Gastroesophageal sphincter (tissue), 4 donors: ENCODE measurements at places on chromosomes 4 and X.

- no peak for ATAC-seq
These were observed 15.0 kb downstream of the AGA start for GRCh38 chr4:177427192-177427591.

DNA sequence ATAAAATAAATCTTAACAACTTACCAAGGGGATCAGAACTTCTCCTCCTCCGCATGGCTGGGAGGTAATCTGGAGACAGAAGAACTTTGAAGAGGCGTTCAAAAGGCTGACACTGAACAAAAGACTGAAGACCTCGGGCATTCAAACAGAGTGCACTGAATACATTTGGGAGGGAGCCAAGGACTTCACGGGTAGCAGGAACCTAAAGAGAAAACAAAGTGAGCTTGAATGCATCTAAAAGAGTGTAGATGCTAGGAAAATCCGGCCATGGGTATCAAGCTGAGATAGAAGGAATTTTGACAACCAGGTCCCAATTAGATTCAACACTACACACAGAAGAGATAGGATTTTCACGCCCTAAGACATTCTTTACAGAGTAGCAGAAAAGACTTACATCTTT, 69.6 kb downstream of the HUWE1 start:
- no peak for ATAC-seq

DNA sequence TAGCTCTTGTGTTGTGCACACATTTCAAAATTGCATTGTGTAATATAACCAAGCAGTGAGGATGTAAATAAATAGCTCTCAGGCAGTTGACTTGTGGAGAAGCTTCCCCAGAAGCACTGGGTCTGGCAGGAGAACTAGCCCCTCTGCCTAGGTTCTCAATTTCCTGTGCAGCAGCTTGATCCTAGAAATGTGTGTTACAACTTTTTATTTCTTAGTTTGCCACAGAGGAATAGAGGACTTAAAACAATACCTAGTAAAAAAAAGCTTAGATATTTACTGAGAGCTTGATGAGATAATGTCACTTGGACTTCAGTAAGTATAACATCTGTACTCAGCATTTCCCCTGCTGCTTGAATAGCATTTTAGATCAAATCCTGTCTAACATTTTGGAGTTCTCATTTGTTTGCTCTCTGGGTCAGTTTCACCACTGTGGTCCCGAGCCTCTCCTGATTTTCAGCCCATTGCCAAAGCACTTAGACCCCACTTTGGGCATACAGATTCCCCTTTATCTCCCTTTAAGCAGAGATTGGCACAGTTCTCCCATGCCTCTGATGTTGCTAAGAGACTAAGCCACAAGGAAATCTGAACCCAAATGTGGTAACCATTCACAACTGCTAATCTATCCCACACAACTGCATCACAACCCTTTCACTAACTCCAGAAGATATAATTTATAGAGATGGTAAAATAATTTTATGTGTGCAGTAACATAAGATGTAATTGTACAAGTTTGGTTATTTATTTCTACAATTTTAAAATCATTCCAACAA, 98.2 kb upstream of the NRK start:
- no peak for ATAC-seq

DNA sequence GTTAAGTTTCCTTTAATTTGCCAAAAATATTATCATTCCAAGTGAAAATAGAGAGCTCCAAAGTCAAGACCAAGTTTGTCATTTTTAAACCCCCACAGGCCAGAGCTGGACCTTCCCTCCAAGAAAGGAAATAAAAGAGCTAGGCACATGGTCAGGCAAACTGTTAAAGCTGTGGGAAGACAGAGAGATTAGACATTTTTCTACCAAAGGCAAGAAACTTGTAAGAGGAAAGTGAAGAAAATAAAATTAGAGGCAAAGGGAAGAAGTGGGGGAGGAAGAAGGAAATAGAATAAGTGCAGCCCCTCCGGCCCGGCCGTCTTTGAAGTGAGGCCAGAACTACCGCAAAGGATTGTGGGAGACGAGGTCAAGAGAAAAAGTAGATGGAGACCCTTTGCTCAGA, 47.9 kb upstream of the HAND2 start:
- no peak for ATAC-seq

- ATAC-seq: no peak
These were observed 6.4 kb downstream of the CXCL3 start for GRCh38 chr4:74032064-74032463.

DNA sequence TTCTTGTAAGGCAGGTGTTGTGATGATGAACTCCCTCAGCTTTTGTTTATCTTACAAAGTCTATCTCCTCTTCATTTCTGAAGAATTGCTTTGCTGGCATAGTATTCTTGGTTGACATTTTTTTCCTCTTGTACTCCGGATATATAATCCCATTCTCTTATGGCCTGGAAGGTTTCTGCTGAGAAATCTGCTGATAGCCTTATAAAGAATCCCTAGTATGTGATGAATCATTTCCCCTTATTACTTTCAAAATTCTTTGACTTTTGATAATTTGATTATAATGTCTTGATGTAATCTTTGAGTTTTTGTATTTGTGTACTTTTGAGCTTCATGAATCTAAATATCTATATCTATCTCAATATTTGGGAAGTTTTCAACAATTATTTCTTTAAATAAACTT, 655.3 kb upstream of the MAGEB2 start:
- ATAC-seq: no peak

DNA sequence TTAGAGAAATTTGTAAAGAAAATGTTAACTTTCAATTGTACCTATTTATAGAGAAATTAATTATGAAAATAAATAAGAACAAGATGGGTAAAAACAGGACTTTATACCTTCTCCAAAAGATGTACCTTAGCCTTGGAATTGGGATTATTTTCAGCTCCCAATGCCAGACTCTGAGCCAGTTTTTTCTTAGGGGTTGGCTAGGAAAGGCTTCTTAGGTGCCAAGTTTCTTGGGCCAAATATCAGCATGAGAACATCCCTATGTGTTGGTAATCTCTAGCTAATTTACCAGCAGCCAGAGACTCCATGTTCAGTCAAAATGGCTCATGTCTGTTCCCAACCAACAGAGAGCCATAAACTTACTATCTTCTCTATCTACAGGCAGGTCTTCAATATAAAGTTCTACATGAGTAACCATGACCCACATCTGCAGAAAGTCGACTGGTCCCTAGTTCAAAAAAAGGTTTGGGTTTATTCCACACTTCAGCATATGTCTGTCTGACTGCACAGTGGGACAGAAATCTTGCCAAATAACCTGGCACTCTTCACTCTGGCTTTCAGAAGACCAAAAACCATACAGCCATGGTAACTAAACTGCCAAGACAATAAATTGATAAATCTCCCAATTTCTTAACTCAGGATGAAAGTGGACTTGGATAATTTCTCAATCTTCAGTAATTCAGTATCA, 380.5 kb upstream of the RASGEF1B start:
- no peak for ATAC-seq

DNA sequence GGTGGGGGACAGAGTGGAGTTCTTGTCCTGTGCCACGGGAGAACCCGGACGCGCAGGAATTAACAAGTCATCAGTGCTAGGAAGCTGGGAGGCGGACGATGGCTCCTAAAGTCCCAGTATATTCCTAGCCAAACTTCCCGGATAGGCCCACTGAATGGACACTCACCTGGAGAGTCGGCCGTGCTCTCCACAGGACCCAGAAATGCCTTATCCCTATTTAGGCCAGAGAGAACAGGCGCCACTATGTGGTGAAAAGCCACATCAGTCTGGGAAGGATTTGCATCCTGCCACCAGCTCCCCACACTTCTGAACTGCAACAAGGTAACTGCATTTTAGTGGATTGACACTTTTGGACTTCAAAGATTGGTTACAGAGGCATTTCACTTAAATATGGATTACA, 1.1 kb downstream of the CFAP299 start:
- no peak for ATAC-seq

DNA sequence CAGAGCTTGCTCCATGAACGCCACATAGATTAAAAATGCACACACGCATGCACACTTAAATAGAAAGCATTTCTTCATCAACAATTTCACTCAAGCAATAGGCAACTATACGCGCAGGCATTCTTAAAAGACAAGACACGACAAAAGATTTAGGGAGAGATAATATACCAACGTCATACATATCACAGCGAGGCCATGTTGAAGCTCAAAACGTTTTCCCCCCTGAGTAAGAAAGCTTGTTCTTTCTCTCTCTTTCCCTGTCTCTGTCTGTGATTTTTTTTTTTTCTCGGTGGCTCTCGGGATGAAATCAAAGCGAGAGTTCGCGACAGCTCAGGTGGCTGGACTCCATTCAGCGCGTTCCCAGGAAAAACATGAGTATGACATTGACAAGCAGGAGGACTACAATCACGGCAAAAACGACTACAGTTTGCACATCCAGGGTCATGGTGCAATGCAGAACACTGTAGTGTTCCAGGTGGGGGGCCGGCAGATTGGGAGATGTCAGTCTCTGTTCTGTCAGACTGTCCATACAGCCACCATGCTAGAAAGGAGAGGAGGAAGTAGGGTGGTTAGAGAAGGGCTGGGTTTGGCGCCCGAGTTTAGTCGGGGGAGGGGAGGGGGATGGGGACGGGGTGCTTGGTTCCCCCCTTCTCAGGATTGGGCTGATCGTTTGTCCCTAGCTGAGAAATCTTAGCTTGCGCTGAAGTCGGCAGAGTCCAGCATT, 30.7 kb downstream of the ARHGEF9 start:
- ATAC-seq: no peak

GRCh38 chrX:54785901-54786300, 12.2 kb downstream of the ITIH6 start:
- no peak for ATAC-seq

DNA sequence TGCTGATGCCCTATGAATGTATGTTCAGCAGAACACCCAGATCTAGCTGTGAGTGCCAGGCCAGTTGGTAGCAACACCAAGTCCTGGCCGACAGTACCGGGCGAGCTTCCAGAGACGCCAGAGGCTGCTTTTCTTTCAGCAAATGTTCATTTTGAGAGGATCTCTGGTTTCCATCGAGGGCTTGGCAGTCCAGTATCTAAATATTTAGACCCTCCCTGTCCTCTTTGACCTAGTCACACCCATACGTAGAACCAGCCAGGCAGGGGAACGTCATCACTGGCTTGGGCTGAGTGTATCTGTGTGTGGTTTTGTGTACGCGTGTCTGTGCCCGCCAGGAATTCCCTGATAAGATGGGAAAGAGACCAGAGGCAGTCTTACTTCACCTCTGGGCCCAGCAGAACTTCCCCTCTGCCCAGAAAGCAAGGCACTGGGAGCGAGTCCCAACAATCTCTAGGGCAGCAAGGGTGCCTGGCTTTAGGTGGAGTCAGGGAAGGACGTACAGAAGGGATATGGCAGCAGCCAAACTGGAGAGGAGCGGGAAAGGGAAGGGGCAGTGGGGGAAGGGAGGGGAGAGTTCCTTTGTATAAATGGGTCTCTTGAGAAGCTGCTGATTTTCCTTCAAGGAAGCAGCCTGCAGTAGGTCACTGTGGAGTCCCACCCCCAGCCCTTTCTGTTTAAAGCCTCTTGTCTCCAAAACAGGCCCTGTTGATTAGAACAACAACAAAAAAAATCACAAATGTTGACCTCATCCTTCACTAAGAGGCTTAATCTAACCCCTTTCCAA, 15.0 kb upstream of the ELF4 start:
- peak; percentile 66 for ATAC-seq

DNA sequence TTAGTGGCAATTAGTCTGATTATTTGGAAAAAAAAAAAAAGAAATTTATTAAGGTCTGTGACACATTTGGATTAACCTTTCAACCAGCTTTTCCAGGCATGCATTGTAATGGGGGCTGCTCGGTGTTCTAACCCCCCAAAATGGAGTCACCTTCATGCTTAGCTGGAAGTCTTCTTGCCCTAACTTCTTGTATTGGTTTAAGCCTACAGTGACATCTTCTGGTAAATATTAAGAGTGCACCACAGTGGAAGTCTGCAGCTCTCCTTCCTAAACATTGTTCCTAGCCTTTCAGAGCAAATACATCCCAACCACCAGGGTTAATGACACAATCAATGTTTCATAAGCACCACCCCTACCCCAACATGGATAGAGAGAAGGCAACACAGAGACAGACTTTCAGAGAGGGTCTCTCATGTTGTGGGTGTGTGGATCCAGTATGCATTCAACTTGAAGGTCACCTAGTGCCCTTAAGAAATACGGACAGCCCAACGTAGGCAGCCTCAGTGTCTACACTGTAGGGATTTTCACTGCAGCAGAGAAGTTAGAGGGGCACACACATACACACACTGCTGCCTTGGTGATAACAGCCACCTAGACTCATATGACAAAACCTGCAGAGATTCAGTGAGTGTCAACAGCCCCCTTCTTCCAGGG, 142.9 kb upstream of the MBNL3 start:
- no peak for ATAC-seq

GRCh38 chrX:14497184-14497666, 32.1 kb upstream of the GLRA2 start:
- no peak for ATAC-seq

DNA sequence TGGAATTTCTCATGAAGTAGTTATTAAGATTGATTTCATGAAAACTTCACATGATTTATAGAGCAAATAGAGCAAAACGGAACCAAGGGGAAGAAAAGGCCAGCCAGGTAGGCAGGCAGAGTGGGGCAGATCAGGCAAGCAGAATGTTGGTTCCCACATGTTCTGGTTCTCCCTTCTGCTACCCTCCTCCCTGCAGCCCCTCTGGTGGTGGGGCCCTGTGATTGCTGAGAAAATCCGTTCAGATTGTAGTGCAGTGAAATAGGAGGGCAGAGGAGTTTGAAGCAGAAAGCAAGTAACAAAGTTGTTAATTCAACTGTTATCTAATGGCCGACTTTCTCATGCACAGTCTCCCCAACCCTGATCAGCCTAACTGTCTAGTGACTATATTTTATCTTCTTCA, 185.3 kb downstream of the MID1IP1 start:
- no peak for ATAC-seq

GRCh38 chr4:172546782-172547181, 621.8 kb upstream of the GALNT7 start:
- no peak for ATAC-seq

DNA sequence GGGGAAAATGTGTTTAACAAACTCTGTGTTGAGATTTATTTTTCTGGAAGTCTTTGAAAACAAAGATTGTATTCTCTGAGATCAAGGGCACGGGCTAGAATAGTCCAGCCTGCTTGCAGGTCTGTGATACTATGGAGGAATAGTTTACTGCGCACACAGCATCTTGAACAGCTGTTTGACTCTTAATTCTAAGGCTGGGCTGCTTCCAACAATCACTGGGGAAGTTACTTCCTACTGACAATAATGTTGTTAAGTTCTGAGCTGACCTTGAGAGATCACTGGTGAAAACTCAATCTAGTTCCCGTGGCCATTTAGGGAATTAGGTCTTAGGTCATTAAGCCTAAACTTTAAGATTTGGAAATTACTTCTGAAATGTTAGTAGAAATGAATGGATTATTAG, 416.1 kb upstream of the FTHL17 start:
- ATAC-seq: no peak

DNA sequence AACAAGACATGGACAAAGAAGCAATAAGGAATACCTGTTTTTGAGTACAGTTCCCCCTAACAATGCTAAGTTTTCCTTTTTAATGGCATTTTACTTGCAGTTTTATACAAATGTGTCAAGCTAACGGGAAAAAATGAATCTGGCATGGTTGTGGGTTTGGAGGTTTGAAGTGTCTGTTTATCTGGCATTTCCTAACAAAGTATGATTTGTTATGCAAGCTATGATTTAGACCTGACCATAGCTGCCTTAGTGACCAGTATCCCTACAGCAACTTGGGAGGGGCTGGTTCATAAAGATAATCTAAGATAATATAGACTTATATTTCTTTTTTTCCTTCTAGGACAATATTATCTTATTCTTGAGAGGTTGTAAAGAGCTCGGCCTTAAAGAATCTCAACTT, 60.6 kb downstream of the LIMCH1 start:
- no peak for ATAC-seq
